Amniotic stem cell (primary cell): ENCODE measurements at places on chromosomes 2 and 18.

DNA sequence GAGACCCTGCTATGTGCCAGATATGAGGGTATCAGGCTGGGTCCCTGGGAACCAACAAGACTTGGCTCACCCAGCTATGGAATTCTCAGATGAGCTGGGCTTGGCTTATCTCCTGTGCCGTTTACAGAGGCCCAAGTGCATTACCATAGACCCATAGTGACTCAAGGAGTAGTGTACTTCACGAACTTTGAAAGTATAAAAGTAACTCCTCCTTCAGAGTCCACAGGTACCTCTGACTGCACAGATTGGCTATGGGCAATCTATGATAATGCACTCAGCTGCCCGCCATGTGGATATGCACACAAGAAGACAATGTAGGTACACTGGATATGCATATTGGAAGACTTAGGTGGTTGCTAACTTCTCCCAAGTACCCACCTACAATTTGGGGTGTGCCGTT is 78.4 kb downstream of the QPCT start:
- no peak for DNase-seq

GRCh38 chr2:171712051-171712450 is 24.8 kb downstream of the DYNC1I2 start:
- DNase-seq: peak; percentile 28

GRCh38 chr2:217880891-217881290 is 121.9 kb downstream of the TNS1 start:
- DNase-seq: no peak

DNA sequence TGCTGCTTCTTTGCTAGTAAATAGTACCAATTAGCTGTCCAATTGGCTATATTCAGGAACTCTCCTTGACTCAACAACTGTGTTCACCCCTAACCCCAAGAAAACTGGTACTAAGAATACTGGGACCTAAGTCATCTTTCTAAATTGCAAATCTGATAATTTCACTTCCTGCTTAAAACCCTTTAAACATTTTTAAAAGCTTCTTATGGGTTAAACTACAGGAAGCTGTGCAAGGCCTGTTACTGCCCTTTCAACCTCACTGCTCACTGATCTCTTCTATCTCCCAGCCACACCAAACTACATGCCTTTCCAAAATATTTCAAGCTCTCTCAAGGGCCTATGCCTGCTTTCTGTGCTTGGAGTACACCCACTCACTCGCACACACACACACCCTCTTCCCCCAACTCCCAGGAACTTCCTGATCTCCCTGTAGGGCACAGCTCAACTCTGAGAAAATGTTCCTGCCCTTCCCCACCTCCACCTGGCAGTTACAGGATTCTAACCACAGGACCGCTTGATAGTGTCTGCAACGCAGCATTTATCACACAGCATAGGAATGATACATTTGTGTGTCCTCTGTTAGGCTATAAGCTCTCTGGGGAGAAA is 6.7 kb downstream of the LMAN1 start:
- no peak for DNase-seq

GRCh38 chr2:120791962-120792297 is 56.3 kb downstream of the GLI2 start:
- DNase-seq: no peak
